ENCODE measurements at places on chromosomes 3 and 15.

- no peak for DNase-seq
Observed at GRCh38 chr3:79953591-79954101, 185.8 kb upstream of the ROBO1 start.

GRCh38 chr3:170355738-170356595 lies 1.5 kb upstream of the SKIL start:
- peak; percentile 61 for DNase-seq

DNA sequence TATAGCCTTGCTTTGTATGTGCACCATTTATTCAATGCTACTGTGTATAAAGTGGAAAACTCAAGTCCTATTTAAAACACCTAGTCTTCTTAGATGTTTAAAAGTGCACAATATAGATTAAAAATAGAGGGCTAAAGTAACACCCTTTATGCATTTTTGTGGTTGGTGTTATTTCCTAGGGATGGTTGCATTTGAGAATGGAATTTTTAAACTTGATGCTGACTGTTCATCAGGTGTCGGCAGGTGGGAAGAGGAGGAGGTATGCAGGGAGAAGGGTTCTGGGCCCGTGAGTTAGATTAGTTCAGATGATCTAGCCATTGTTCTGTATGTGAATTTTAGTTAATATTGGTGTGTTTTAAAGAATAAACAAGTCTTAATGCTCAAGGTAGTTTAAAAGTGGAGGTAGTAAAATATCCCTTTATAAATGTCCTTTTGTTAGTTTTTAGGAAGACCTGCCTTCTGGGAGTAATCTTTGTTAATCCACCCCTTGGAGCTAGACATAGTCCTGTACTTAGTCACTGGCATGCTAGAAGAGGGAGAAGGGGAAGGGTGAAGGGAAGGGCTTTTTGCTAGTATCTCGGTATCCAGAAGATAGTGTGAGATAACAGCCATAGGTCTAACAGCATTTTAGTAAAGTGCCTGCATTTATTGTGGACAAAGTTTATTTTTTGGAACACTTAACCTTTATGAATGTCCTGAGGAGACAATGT lies 8.1 kb upstream of the SRPRB start:
- DNase-seq, result no peak

GRCh38 chr3:19348941-19349564 lies 200.7 kb downstream of the KCNH8 start:
- no peak for DNase-seq

- peak; percentile 54 for DNase-seq
Observed at GRCh38 chr3:192237992-192238608, 489.2 kb downstream of the FGF12 start.

DNA sequence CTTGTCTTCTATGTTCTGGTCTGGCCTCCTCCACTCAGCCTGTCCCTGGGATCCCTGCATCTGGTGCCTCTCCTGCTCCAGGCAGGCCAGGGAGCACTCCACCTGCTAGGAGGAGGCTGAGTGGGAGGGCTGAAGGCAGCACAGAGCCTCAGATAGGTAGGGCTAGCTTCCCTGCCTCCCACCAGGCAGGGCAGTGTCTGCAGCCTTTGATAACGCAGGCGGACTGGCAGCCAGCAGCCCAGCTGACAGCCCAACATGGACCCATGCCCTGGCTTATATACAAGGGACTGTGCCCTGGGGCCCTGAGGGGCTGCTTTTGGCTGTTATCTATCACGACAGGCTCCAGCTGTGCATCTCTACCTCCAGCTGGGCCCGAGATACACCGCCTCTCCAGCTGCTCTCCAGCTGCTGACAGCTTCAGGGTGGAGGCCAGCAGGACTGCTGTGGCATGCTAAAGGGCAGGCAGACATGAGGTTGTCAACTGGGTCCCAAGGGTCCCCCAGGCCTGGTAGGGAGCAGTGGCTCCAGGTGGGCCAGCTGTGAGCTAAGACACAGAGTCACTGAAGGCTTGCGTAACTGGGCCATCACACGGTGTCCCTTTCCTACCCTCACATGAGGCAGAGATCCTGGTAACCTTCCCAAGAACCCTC lies 5.2 kb upstream of the CLK3 start:
- DNase-seq, result no peak

GRCh38 chr3:156601497-156601896 lies 46.6 kb upstream of the SSR3 start:
- no peak for DNase-seq

GRCh38 chr15:57436166-57436565 lies 59.9 kb downstream of the CGNL1 start:
- no peak for DNase-seq

Measured in islet precursor cell (in vitro differentiated cells).